Panc1 (cell line): ENCODE measurements at places on chromosomes 1 and 21.

- no peak for DNase-seq
Observed at GRCh38 chr1:172138634-172139033, 281.9 kb upstream of the C1orf105 start.

DNA sequence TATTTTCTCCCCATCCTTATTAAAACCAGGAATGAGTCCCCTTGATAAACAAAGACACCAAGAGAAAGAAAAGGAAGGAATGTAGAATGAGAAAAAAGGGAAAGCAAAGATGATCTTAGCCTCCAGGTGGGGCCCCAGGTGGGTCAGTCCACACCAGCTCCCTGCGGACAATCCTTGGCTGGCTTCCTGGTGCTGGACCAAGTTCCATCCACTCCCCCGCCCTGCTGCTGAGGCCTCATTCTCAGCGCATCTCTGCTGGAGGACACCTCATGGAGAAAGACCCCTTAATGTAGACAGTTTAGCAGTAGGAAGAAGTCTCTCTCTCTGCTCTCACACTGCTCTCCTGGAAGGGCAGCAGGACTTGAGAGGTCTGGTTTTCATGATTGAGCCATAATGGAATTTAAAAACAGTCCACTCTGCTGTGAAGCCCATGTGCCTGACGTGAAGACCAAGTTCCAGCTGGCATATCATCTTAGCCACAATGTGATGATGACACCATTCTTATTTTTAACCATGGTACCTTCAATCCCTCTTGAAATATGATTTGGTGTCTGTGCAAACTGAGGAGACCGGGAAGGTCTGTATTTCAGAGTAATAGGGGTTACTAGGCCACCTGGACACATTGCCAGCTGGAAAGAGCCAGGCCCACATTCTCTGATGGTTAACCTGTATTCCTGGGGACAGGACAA, 83.1 kb downstream of the WLS start:
- DNase-seq: no peak

- DNase-seq: no peak
Observed at GRCh38 chr1:158055854-158056253, 62.4 kb downstream of the KIRREL1 start.

DNA sequence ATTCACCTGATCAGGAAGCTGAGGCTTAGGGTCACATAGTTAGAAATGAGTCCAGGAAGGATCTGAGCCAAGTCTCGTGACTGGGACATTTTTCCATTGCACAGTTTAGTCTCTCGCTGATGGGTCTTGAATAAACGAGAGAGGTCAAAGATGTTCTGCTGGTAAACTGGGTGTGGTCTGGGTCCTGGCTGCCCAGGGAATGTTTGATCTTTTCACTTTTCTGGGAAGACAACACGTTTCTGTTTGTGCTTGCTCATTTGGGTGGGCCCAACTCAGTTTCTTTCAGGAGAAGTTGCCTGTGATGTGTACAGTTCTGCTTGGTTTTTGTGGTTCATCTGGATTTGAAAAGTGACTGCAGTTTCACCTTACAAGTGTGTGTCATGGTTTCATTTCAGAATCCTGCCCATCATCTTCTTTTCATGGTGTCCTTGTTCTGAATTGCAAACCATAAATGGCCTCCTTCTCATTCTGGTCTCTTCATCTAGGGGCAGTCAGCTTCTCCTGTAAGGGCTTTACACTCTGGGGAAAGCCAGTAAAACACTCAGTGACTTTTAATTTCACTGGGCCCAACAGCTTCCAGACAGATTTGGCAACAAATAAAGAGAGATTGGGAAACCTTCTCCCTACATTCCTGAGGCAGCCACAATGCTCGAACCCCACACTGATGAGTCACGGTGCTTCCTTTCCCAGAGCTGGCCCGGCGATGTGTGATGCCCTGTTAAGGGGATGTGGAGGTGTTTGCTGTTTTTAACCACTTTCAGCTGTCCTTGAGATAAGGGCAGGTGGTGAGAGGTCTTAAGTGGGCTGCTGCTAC, 7.2 kb upstream of the TACSTD2 start:
- DNase-seq: no peak

DNA sequence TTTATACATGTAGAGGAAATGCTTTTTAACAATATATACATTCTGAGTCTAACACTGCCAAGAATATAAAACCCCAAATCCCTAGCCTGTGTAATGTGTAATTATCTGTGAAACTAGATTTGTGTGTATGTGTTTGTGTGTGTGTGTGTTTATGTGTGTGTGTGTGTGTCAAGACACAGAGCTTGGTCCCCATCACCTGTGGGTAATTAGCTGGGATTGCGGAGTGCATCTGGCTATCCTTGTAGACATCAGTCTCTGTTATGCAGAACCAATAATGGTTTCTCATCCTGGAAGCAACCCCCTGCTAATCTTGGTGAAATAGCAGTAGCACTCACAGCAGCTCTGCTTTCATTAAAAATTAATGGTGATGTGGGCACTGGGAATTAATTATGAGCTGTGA, 26.3 kb upstream of the ST6GALNAC3 start:
- no peak for DNase-seq

DNA sequence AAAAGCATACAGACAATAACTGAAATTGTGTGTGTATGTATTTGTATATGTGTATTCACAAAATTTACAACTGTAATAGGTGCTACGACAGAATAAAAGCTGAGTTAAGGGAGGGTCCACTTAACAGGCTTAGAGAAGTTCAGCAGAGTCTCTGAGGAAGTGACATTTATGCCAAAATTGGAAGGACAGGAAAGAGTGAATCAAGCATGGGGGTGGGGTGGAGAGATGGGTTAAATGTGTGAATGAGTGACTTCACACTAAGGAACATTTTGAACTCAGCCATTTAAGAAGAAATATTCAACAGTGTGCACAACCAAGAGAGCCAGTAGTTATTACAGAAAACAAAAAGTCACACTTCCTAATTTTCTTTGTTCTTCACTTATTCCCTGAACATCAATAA, 53.8 kb upstream of the RGS1 start:
- no peak for DNase-seq

DNA sequence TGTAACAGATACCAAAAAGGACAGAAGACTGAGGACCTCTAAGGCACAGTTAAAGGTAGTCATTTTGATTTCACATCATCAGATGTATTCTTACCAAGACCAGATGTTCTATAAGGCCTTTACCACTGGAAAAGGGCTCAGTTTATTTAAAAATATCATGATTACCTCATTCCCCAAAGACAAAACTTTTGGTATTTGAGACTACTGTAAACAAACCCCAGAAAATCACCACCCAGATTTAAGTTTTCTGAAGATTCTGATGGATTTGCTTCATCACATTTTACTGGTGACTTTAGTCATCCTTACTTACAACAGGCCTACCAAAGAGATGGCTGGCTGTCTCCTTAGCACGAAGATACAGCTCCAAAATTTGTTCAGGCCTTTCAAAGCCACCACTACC, 8.3 kb downstream of the ENAH start:
- no peak for DNase-seq

- DNase-seq: no peak
Observed at GRCh38 chr1:70429219-70429618, 18.2 kb downstream of the CTH start.

- no peak for DNase-seq
Observed at GRCh38 chr1:63779338-63780211, 5.8 kb downstream of the ROR1 start.

- DNase-seq: no peak
Observed at GRCh38 chr1:59350521-59350920, 53.6 kb downstream of the FGGY start.

DNA sequence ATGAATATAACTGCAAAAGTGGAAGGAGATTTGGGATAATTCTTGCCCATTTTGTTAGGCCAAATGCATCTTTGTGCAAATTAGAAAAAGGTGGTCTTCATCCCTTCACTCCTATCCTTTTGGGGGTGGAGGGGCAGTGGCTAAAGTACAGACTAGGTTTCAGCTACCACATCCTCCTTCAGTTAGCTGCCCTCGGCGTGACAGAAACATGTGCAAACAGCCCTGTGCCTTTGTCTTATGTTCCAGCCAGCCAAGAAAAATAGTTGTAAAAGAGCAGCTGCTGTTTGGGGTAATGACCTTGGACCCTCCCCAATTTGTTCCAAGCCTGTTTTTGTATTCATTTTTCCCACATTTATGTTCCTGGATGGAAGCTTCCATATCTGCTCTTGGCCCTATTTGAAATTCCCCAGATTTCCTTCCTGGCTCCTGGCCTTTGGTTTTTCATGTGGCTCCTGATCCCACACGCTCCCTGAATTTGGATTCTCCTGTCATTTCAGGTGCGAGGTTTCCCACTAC, 8.3 kb upstream of the LGALS8 start:
- DNase-seq: no peak

DNA sequence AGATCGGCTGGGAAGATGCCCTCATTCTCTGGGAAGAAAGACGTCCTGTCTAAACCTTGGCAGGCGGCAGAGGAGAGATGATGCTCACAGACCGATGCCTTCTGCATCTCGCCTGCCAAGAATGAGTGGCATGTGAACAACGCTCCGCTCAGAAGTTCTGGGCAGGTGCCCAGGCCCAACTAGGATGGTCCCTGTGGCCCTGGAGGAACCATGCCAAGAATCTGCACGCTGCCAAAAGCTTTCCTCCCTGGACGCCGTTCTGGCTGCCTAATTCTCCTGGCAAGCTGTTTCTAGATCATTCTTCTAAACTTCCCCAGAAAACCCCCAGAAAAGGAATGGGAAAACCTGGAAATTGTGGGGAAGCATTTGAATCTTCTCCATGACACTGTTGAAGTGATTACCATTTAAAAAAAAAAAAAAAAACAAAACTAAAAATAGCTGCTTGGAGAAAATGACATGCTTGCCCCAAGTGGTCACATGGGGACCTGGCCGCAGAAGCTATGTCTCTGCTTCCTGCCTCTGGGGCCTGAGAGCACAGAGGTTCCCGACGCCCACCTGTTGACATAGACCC, 440.9 kb downstream of the PRDM2 start:
- no peak for DNase-seq

DNA sequence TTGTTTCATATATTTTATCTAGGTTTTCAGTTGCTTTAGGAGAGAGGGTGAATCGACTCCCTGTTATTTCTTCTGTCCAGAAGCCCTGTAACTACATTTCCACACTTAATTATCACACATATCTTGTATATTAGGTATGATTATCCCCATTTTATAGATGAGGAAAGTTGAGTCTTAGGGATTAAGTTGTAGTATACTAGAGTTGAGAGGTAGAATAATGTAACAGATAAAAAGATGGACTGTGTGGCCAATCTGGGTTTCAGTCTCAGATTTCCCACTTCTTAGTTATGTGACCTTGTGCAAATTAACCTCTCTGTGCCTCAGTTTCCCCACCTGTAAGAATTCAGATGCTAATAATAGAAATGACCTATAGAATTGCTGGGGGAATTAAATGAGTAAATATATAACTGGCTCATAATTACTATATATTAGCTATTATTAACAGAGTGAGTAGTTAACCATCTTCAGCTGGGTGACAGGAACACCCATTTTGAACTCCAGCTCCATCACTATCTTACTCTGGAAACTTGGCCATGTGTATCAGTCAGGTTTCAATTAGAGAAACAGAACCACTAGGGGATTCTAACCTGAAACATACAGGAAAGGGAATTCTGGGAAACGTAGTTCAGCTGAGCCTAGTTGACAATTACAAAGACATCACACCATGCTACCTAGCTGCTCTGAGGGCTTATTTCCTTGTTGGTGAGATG, 20.4 kb upstream of the FOXO6 start:
- no peak for DNase-seq

DNA sequence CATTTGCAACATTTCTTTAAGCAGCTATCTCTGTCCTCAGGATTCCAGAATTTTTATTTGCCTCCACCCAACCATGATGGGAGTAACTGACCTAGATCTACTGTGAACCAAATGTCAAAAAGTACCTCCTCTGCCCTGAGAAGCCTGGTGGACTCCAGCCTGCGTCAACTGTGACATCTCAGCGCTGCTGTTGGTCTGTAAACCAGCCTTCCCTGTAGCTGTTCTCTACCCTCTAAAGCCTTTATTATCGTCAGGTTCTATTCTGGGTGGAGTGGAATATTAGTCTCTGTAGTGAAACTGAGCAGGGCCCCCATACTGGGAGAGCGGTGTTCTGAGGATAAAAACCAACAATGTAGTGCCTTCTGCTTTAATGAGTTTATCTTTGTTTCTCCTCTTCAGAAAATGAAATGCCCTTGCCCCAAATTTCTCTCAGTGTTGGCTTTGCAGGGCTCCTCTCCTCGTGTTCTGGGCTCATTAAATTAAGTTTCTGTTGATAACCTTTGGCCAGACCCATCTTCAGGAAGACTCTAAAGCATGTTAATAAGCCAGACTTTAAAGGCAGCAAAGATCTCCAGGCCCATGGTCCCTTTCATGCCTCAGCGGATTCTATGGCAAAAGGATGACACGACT, 223.1 kb upstream of the PLXNA2 start:
- DNase-seq: no peak

DNA sequence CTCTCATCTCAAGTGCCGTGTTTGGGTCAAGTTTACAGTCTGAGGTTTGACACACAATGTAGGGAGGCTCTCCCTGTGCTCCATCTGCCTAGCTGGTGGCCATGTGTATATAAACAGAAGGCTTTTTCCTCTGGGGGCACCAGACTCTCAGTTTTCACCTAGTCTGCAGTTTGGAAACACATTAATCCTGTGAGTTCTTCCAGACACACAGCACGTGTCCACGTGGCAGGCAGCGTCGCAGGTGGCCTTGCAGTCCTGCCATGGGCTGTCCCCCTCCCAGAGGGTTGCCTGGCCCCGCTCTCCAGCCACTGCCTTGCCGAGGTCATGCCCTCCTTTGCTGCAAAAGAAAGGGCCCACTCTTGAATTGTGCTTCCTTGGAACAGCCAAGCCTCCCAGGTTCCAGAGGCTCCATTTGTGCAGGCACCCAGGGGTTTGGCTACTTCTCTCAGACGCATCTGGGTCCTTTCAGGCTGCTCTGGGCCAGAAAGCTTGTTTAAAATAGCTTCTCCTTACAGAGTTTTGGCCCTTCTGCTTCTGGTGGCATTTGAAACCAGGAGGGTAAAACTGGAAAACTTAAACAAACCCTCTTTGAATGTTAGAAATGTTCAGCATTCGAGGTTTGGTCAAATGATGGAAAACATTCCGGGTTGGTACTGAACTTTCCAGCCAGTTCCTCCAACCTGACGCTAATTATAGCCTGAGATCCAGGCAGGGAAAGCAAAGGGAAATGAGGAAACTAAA, 4.4 kb upstream of the RUNX1 start:
- no peak for DNase-seq

GRCh38 chr1:111739925-111740765, 950 bp upstream of the INKA2 start:
- no peak for DNase-seq

DNA sequence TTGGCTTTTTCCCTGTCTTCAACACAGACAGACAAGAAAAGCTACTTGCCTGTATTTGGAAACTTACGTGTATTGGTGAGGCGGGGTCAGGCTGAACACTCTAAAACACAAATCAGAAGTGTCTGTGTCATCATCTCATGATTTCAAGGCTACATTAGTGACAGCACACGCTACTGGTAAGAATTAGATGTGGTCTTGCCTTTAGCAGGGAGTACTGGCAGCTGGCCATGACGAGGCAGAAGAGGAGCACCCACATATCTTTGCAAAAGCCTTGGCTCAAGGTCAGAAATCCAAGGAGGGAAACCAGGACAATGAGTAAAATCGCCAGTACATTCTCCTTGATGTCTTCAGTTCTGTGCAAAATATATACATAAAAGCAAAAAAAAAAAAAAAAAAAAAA, 77.7 kb downstream of the PCNX2 start:
- DNase-seq: no peak

- no peak for DNase-seq
Observed at GRCh38 chr1:213075725-213076124, 24.7 kb downstream of the RPS6KC1 start.
